ENCODE measurements at places on chromosomes 3 and 15.
A peak's percentile ranks its signal among the peaks of the same experiment; 100 is the strongest.

- ATAC-seq: no peak
Measured at GRCh38 chr3:79937567-79937966, 169.8 kb upstream of the ROBO1 start.

- no peak for ATAC-seq
Measured at GRCh38 chr15:82263350-82263749, 732 bp downstream of the SAXO2 start.

DNA sequence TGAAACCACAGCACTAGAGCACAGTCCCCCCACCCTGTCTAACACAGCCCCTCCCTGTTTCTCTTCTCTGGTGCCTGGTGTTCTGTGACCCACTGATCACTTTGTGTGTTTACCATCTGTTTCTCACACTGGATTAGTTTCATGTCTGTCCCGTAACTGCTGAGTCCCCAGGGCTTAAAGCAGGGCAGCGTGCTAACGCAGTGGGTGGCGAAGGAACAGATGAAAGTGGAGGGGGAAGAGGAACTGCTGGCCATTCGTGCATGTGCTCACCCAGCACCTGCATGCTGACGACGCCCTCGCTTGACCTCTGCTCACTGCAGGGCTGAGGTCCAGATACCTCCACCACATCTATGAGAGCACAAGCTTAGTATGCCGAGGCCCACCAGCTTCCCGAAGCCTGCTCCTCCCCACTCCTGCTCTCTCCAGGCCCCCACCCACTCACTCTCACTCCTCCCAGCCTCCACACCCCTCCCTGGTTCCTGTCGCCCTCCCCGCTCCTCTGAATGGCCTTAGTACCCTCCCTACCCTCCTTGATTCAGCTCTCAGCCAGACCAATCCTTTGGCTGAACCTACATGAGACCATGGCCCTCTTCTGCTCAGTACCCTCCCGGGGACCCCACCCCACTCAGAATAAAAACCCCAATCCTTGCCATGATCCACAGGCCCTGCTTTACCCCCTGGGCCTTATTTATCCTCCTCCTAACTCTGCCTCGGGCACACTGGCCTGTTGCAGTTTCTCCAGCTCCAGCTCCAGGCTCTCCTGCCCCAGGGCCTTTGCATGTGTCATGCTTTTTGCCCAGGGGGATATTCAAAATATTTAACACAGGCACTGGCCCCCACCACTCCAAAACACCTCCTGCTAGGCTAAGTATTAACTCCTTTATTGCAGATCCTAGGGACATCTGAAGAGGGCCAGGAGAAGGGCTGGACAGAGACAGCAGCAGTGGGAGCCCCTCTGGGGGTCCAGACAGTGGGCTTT is 15.1 kb upstream of the IQSEC1 start:
- ATAC-seq: no peak

DNA sequence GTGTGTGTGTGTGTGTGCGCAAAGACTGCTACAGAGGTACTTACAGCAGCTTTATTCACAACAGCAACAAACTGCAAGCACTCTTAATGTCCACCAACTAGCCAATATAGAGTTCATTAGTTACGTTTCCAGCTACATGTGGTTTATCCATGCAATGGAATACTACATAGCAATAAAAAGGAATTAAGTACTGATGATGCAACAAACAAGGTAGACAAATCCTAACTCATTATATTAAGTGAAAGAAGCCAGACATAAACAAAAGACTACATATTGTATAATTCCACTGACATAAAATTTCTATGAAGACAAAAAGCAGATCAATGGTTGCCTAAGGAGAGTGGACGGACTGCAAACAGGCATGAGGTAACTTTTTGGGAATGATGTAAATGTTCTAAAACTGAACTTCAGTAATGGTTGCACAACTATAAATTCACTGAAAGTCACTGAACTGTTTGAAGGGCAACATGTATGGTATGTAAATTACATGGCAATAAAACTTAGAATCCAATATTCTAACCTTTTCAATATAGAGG is 433.7 kb downstream of the SHQ1 start:
- no peak for ATAC-seq

DNA sequence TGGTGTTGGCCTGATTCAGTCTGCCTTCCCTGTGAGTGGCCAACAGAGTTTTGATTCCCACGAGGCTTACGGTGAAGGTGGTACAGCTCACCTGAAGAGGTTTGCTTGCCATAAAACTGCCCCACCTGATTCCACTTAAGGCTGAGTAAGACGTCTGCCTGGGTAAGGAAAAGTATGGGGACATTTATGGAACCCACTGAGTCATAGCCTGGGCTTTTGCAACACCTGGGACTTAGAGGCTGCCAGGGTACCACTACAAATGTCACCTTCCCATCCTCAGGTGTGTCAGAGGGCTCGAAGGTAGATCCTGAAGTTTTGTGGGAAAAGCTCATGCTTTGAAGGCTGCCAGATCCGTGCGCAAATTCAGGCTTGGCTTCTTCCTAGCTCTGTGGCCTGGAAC is 56.9 kb upstream of the SLCO2A1 start:
- no peak for ATAC-seq

DNA sequence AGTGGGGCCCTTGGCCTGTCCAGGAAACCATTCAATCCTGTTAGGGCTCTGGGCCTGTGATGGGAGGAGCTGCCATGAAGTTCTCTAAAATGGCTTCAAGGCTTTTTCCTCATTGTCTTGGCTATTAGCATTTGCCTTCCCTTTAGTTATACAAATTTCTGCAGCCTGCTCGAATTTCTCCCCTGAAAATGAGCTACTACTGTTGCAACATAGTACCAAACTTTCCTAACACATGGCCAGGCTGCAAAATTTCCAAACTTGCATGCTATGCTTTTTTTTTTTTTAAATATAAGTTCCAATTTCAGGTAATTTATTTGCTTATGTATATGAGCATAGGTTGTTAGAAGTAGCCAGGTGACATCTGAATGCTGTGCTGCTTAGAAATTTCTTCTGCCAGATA is 560.8 kb upstream of the TBL1XR1 start:
- ATAC-seq: no peak

DNA sequence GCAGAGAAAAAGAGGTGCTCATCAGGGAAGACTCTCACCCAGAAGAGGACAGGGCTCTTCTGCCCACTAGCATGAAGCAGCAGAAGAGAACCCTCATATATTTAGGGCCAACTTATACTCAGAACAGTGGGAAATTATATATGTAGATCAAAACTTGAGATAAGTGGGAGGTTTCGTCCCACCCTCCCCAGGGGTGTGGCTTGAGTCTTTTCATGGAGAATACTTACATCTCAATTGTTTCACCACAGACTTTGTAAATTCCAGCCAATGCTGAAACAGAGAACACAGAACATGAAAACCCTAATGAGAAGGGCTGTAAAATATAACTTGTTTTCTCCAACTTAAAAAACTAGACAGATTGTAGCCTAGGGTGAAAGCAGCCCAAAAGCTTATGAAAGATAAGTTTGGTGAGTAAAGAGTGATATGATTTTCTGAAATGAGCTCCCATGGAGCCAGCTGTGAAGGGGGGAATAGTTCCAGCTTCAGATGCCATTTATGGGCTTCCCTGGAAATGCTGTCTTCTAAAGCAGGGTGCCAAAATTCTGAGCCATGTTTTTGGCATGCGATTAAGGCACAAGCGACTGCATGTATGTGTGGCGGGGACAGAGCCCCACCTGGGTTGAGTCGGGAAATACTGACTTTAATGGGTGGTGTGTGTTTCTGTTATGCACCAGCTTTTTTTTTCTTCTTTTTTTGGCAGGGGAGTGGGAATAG is 92.9 kb downstream of the WDR76 start:
- no peak for ATAC-seq

DNA sequence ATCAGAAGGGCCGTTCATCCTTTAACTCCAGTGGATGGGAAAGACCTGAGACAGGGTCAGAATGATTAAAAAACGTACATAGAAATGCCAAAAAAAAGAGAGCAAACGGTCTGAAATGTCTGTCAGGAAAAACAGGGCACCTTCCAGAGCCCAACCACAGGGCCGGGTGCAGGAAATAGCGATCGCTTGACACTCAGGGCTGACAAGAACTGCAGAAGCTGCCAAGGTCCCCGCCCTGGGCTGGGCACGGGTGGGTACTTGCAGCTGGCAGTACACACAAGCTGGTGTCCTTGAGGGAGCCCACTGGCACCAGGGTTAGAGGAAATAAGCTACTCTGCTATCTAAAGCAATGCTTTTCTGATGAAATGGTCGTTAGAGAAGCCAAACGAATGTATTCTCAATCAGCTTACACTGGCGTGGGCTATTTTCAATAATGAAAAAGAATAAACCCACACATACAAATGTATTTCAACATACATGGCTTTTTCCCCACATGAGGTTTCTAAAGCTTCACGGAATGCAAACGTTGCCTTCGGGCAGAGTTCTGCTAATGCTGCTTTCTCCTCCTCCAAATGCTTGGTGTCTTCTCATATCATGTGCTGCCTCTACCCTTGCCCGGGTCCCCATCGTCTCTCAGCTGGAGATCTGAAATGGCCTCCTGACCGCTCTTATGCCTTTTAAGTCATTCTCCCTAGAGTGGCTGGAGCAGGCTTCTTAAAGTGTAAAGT is 15.6 kb downstream of the FRMD4B start:
- ATAC-seq: no peak

- peak; percentile 76 for ATAC-seq
Measured at GRCh38 chr3:149702691-149703441, 45.0 kb upstream of the WWTR1 start.

- no peak for ATAC-seq
Measured at GRCh38 chr15:29936353-29937049, 114.2 kb upstream of the TJP1 start.

DNA sequence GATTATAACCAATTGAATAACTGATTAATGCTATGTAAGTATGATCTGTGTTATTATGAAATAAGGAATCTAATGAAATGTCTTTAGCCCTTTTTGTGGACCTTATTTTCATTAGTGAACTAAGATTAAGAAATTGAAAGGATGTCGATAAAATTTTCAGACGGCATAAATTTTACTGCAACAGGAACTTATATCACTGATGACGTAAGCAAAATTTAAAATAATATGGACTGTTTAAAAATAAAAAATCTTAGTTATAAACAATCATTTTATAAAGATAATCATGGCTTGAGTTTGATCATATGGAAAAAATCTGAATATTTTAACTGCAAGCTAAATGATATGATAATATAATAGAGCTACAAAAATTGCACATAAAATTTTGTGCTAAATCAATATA is 112.7 kb downstream of the SPATA16 start:
- ATAC-seq: no peak

DNA sequence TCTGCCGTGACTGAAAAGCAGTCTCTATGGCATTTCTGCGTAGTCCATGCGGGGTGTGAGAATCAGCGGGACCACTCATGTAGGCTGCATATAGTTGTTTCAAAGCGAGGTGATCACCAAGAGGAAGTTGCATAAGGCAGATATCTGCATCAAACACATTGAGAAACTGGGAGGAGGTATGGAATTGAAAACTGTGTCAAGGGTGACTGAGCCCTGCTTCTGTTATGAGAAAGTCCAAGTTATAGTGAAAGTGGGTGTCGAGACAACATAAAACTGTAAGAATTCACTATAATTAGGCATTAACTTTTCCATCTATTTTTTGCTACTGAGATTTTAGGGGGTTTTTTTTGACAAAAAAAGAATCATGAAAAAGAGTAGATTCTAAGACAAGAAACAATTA is 109.3 kb downstream of the ZIC1 start:
- ATAC-seq: no peak

GRCh38 chr3:31305340-31305739 is 227.4 kb upstream of the STT3B start:
- no peak for ATAC-seq

GRCh38 chr3:10189557-10190354 is 25.0 kb downstream of the IRAK2 start:
- ATAC-seq: peak; percentile 30

GRCh38 chr3:134084242-134084950 is 54.7 kb upstream of the SLCO2A1 start:
- no peak for ATAC-seq

DNA sequence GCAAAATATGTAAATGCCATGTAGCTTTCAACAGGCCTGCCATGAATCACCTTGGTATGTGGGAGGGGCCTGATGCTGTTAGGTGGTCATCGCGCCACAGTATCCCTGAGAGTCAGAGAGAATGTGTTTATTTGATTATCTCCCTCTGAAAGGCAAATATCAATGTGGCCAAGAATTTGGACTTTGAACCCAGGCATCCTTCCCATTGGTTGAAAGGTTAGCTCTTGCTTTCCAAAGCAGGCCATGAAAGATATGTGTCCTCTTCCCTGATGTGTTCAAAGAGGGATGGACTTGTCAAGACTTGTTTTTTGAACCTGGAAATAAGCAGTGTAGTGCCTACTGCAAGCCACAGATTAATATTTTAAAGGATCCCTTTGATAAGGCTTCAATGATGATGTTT is 36.7 kb downstream of the SRP14 start:
- ATAC-seq: no peak

GRCh38 chr3:30632065-30632464 is 25.7 kb downstream of the TGFBR2 start:
- ATAC-seq: no peak

DNA sequence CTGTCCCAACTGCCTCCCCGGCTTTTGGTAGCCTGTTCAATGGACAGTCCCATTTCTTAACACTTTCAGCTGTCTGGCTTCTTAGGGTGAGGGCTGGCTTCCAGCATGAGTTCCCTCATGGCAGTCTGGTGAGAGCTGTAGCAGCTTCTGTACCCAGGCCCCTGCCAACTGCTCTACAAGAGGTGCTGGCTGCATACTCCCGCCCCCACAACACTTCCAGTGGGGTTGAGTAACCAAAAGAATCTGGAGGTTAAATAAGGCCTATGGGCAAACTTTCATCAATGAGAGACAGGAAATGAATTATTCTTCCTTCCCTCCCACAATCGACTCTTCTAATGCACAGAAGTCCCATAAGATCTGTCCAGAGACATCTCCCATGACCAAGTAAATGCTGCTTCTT is 145.0 kb downstream of the NEK10 start:
- ATAC-seq: no peak

- peak; percentile 62 for ATAC-seq
Measured at GRCh38 chr15:64502551-64502950, 42.2 kb downstream of the ZNF609 start.

DNA sequence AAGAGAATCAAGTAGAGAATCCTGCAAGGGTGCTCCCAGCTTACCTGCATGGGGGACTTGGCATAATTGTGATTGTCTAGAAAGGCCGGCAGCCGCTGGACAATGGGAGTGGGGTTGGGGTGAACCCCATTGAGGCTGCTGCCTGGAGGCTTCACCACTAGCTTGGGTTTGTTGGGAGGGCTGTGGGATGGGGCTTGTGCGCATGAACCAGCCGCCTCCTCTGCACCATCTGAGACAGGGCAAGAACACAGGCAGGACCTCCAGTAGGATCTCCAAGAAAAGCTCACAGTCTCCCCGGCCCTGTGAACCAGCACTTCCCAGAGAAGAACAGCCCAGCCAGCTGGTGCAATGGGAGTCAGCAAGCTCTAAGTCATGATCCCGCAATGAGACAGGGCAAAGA is 39.8 kb downstream of the SEMA3G start:
- no peak for ATAC-seq

DNA sequence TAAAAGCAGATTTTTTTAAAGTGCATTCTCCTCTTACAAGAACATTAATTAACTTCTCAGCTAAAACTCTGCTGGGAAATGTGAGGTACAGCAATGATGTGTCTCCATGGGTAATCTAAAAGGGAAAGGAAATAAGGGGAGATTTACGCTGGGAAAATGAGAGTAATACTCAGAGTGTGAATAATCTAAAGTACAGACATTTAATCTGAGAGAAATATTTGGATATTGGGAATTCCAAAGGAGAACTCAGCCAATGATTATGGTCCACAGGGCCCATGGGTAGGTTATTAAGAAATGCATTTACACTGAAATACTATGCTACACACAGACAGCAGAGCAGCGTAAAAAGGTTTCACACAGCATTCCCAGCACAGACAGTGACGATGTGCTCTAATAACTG is 229.9 kb downstream of the MAGI1 start:
- no peak for ATAC-seq

GRCh38 chr3:46277476-46277875 is 35.2 kb downstream of the CCR3 start:
- no peak for ATAC-seq
